H4 (cell line): ENCODE measurements at places on chromosomes 13 and 19. TPM values are rescaled to one million over a fixed set of nuclear protein-coding genes. Genes with fewer than 3 reads are reported as not detected.

Gene LIM2
- total RNA-seq: not detected in 2 replicates

DNA sequence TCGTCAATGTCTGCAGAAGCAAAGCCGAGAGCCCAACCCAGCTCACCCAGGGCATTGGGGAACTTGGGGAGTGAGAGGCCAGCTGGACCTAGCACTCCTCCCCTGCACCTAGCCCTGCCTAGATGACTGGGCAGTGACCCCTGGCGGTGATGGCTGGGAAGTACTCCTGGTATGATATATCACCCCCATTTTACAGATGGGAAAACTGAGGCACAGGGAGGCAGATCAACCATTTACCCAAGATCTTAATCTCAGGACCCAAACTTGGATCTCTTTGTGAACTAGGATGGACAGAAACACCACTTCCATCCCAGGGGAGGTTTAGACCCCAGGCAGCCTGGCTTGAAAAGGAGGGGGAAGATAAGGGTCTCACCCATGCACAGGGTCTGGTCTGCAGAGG lies 43.5 kb downstream of the CCL25 start:
- DNase-seq: no peak

- DNase-seq: no peak
Observed at GRCh38 chr13:29524176-29524575, 71.3 kb downstream of the SLC7A1 start.

- no peak for DNase-seq
Observed at GRCh38 chr19:50696094-50696483, 23.5 kb downstream of the SHANK1 start.

GRCh38 chr13:50366488-50367174 lies 351.4 kb downstream of the KCNRG start:
- DNase-seq: no peak

Gene KLHL1
- not detected in 2 replicates for total RNA-seq

GRCh38 chr19:51271067-51271466 lies 20.2 kb downstream of the SIGLECL1 start:
- no peak for DNase-seq

DNA sequence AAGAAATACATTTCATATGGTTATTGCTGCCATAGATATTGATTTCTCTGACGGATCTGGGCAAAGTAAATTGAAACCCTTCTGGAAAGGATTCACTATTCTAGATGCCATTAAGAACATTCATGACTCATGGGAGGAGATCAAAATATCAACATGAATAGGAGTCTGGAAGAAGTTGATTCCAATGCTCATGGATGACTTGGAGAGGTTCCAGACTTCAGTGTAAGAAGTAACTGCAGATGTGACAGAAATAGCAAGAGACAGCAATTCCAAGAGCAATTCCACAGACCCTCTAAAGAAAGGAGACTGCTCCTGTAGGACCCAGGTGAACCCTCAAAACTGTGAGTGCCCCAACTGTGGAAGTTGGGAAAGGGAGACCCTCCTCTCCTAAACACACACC lies 30.9 kb upstream of the KCTD12 start:
- DNase-seq: no peak
